Activated T-cell treated with anti-CD3 and anti-CD28 coated beads, Interleukin-2, amount 50 U/mL, for 4 hours (primary cell): ENCODE measurements at places on chromosomes 6 and 20. TPM values are rescaled to one million over a fixed set of nuclear protein-coding genes. Genes with fewer than 3 reads are reported as not detected.

LST1 gene
- 4.8 TPM for total RNA-seq

SLC35F1 gene
- total RNA-seq, result 0.21 TPM

SS18L1 gene
- 14.5 TPM for total RNA-seq

C6orf118 gene
- not detected for total RNA-seq
